ENCODE measurements at places on chromosomes 12 and 14.

DNA sequence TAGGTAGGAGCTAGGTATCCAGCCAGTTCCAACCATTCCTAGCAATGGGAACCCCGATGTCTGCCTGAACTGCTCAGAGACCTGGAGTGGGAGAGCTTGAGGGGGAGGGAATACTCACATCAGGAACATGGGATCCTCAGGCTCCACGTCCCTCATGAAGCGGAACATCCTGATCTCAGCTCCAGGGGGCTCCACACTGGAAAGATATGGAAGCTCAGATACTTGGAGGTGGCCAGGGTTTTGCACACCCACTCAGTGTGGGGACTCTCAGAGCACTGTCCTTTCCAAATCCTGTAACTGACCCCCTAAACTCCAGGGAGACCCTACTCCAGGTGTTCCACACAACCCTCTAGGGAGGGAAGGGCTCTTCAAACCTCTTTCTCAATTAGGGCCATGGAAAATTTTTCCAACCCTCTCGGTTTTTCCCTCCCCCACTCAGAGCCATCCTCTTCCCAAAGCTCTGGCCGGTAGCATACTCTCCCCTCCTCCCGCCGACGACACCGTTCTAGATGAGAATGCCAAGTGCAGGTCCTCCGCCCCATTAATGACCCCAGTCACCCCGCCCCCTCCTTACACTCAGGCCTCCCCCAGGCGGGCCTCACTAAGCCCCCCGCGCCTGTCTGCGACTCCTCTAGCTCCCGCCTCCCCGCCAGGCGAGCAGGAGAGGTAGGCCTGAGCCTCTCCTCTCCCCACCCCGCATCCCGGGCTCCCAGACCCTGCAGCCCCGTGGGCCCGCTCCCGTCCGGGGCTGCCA lies 597 bp downstream of the MLF2 start:
- DNase-seq = no peak

- DNase-seq = no peak
Observed at GRCh38 chr14:104169005-104169698, 30.8 kb downstream of the KIF26A start.

DNA sequence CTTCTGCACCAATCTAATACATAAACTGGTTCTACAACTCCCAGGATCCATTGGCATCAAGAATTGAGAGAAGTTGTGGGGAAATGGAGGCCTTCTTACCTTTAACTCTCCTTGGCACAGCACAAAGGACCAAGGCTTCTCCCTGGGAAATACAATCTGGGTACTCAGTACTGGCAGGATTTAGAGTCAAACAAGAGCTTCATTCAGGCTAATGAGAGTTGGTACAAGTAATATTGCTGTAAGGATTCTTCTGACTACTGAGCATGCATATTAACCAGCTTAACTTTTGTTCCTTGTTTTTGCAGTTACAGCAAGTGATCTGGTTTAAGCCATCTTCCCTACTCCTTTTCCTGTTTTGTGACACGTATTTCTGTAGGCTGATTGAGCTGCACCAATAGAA lies 76.2 kb upstream of the FERMT2 start:
- no peak for DNase-seq

GRCh38 chr14:28012629-28013415 lies 753.8 kb upstream of the FOXG1 start:
- DNase-seq = no peak

GRCh38 chr12:62259631-62259992 lies 592 bp upstream of the USP15 start:
- no peak for DNase-seq

GRCh38 chr14:58298477-58299400 lies at the start of gene ARID4A:
Gene ARID4A, plus strand, starts transcription at chr14:58298555. Its CDS starts 1,300 bp downstream, at chr14:58299855.
- DNase-seq = peak; percentile 63

GRCh38 chr14:60803871-60804270 lies 69.3 kb downstream of the MNAT1 start:
- no peak for DNase-seq

GRCh38 chr12:106902053-106902452 lies 53.7 kb upstream of the TMEM263 start:
- DNase-seq = no peak
